ENCODE measurements at places on chromosomes 5 and 9.

DNA sequence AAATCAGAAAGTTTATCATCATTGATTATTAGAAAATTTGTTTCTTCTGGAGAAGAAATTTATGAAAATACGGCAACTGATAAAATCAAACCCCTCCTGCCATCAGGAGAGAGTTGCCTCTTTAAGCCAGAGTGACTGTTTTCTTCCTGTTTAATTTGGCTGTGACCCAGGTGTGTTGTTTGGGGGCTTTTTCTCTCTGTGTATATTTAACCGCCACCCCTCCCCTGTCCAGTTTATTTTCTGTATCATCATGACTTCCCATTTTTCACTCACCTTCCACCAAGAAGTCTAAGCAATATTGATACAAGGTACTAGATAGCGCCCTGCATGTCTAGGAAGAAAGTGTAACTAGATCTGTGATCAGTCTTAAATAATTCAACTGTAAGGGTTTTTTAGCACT is 50.1 kb downstream of the FAM78A start:
- H3K4me1 ChIP-seq: no peaks in the 10 kb centered on the region
- no peak overlapping the region for H3K27ac ChIP-seq
- H3K4me3 ChIP-seq: no peak overlapping the region

DNA sequence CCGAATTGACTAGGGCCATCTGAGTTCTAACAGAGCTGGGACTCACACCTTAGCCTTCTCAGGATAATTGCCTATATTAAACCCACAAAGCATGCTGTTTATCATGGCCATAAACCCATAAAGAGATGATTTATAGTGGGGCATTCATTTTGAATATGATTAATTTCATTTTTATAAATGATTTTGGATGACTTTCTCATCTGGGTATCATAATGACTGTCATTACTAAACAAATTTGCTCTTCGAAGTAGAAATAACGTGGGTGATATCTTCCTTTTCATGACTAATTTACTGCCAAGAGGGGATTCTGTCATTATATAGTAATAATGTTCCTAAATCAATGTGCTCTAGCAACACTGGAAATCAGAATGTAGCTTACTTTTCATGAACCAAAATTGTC is 498.2 kb downstream of the CDH12 start:
- H3K4me1 ChIP-seq: no peaks in the 10 kb centered on the region
- DNase-seq: no peak
- no peak overlapping the region for H3K4me3 ChIP-seq
- no peaks in the 10 kb centered on the region for H3K27me3 ChIP-seq
- no peaks in the 10 kb centered on the region for H3K36me3 ChIP-seq

DNA sequence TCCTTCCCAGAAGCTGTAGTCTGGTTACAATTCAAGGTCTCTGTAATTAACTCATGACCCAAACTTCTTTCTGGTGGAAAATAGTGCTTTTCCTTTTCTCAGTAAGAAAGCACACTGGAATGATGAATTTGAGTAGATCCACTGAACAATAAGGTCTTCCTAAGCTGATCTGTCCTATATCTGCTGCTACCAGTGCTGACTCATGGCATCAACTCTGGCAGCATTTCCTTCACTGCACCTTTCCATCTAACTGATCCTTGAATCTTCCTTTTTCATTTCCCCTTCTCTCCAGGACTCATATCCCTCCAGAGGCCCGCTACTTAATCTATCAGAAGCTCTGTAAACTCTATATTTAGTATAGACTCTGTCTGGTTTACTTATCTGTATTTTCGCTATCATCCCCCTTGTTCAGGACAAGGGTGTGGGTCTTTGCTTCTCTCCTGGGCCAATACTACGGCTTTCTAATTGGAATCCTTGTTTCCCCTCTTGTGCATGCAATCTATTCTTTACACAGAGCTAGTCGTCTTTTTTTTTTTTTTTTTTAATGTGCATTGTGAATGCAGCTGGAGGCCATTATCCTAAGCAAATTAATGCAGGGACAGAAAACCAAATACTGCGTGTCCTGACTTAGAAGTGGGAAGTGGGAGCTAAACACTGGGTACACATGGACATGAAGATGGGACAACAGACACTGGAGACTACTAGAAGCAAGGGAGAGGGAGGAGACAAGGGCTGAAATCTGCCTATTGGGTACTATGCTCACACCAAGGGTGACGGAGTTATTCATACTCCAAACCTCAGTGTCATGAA is 192.2 kb upstream of the RPS23 start:
- H3K27me3 ChIP-seq: no peaks in the 10 kb centered on the region
- no peaks in the 10 kb centered on the region for H3K4me1 ChIP-seq
- DNase-seq: no peak

DNA sequence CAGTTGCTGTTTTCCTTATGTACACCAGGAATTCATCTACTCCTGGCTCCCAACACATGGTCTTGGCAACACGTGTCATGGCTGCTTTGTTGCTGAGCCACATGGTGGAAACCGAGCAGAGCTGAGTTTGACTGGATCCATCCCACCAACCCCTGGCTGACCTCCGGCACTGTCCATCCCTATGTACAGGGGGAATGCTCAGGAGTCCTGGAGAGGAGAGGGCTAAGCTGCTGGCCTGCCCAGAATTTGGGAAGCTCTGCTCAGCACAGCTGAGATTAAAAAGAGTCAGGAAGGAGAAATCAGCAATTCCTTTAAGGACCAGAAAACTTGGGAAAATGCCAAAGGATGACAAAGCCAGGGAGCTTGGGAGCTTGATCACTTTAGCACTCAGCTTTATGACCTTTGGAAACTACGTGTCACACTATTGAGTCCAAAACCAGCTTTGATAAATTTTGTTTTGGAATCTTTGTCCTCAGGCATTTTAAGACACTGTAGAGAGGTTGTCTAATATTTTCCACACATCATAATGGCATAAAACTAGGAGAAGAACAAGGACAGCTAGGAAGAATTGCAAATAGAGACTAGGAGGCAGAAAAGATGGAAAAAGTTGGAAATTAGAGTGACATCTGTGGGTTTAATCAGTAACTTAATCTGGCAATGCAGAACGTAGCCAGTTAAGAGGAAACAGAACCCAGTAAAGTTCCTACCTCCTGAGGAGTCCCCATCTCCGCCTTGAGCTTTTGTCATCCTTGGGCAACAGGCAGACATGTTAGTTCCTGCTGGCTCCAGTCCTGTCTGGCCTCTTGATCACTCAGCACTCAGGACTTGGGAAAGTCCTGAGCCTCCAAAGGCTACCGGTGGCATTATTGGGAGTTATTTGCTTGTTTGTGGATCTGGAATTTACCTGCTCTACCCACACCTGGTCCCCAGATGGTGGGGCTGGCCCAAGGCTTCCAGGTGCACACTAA is 62.5 kb upstream of the PLPP1 start:
- peaks cover 13% of the 10 kb centered on the region for H3K4me1 ChIP-seq
- no peaks in the 10 kb centered on the region for H3K36me3 ChIP-seq
- no peak overlapping the region for H3K4me3 ChIP-seq
- no peaks in the 10 kb centered on the region for H3K27me3 ChIP-seq
- no peak overlapping the region for H3K27ac ChIP-seq

- no peaks in the 10 kb centered on the region for H3K27me3 ChIP-seq
- peak; percentile 58 for DNase-seq
- H3K27ac ChIP-seq: no peak overlapping the region
- H3K4me3 ChIP-seq: no peak overlapping the region
- H3K4me1 ChIP-seq: peaks cover 27% of the 10 kb centered on the region
- no peaks in the 10 kb centered on the region for H3K36me3 ChIP-seq
Measured at GRCh38 chr9:105405514-105406131, 42.2 kb upstream of the FSD1L start.

GRCh38 chr9:119689879-119690278 is 320.6 kb upstream of the BRINP1 start:
- H3K36me3 ChIP-seq: no peaks in the 10 kb centered on the region
- no peak overlapping the region for H3K4me3 ChIP-seq
- H3K27ac ChIP-seq: no peak overlapping the region
- H3K27me3 ChIP-seq: no peaks in the 10 kb centered on the region
- no peaks in the 10 kb centered on the region for H3K4me1 ChIP-seq
- no peak for DNase-seq

GRCh38 chr5:53358794-53359193 is 121.6 kb upstream of the FST start:
- no peak overlapping the region for H3K27ac ChIP-seq
- no peak overlapping the region for H3K4me3 ChIP-seq
- no peaks in the 10 kb centered on the region for H3K27me3 ChIP-seq
- no peaks in the 10 kb centered on the region for H3K4me1 ChIP-seq
- H3K36me3 ChIP-seq: no peaks in the 10 kb centered on the region

- peaks cover 18% of the 10 kb centered on the region for H3K4me1 ChIP-seq
- H3K36me3 ChIP-seq: no peaks in the 10 kb centered on the region
- DNase-seq: no peak
- no peak overlapping the region for H3K4me3 ChIP-seq
- H3K27ac ChIP-seq: no peak overlapping the region
- H3K27me3 ChIP-seq: no peaks in the 10 kb centered on the region
Measured at GRCh38 chr5:132298298-132299212, 4.4 kb downstream of the SLC22A4 start.

DNA sequence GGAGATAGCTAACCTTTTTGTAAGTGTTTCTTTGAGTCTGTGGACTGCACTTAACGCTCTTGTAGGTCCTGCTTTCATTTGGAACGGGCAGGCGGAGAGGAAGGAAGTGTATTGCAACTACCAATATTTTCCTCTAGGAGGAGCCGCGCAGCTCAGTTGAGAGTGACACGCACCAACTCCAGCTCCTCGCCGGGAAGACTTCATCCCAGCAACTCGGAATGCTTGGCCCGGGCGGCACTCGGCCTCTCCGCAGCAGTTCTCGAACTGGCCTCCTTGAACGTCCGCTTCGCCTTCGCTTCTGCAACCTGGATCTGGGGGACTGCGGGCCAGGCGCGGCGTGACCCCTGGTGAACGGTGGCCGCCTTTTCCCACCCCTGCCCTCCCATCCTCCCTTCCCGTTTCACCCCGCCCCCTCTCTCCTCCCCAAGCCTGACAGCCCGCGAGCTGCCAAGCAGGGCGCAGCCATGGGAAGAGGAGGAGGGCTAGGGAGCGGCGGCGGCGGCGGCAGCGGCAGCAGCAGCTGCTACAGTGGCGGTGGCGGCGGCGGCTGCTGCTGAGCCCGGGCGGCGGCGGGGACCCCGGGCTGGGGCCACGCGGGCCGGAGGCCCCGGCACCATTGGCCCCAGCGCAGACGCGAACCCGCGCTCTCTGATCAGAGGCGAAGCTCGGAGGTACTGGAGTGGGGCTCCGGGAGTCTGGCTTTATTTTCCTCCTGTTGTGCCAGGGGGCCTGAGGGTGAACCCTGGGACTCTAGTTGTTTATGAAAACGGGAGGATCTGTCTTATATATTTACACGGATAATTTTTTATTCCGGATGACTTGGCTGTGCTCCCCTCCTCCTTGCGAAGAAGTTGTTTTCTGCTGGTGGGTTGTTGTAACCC is at the start of gene GHR:
TSS of gene GHR (plus strand) at position 155 of the 881 bp plus-strand sequence. CDS start 142,436 bp downstream, outside the sequence.
- peaks cover 15% of the 10 kb centered on the region for H3K4me1 ChIP-seq
- peaks cover 5% of the 10 kb centered on the region for H3K27me3 ChIP-seq
- no peaks in the 10 kb centered on the region for H3K36me3 ChIP-seq

GRCh38 chr9:27379311-27380251 is 82.6 kb upstream of the EQTN start:
- no peak overlapping the region for H3K27ac ChIP-seq
- H3K36me3 ChIP-seq: no peaks in the 10 kb centered on the region
- no peak overlapping the region for H3K4me3 ChIP-seq
- H3K4me1 ChIP-seq: peaks cover 3% of the 10 kb centered on the region

GRCh38 chr9:133359399-133360175 is 3.2 kb downstream of the SURF2 start:
- DNase-seq: no peak
- H3K36me3 ChIP-seq: peaks cover 21% of the 10 kb centered on the region
- no peak overlapping the region for H3K27ac ChIP-seq
- no peaks in the 10 kb centered on the region for H3K27me3 ChIP-seq

DNA sequence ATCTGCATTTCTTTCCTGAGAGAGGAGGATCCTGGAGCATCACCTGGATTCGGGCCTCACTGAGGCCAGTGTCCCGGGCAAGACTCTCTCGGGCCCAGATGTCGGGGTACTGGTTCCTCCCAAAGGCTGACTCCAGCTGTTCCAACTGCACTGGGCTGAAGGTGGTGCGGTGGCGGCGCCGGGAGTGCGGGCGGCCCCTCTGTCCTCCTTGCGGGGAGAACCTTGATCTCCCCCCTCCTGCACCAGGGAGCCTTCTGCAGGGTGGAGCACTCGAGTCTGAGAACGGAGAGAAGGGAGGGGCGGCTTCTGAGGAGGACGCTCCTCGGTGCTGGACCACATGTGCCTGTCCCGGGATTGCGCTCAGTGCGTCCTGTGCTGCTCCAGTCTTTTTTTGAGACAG is 2.0 kb downstream of the PROP1 start:
- DNase-seq: no peak
- no peak overlapping the region for H3K27ac ChIP-seq
- H3K36me3 ChIP-seq: no peaks in the 10 kb centered on the region
- no peaks in the 10 kb centered on the region for H3K4me1 ChIP-seq

- no peaks in the 10 kb centered on the region for H3K4me1 ChIP-seq
- no peak overlapping the region for H3K27ac ChIP-seq
- no peak overlapping the region for H3K4me3 ChIP-seq
Measured at GRCh38 chr5:134255418-134256150, 29.7 kb upstream of the PPP2CA start.

- no peak overlapping the region for H3K27ac ChIP-seq
- H3K4me3 ChIP-seq: no peak overlapping the region
- no peak for DNase-seq
- no peaks in the 10 kb centered on the region for H3K27me3 ChIP-seq
- H3K4me1 ChIP-seq: no peaks in the 10 kb centered on the region
Measured at GRCh38 chr5:103646698-103647614, 84.4 kb upstream of the NUDT12 start.

- H3K27me3 ChIP-seq: no peaks in the 10 kb centered on the region
- H3K27ac ChIP-seq: no peak overlapping the region
- no peaks in the 10 kb centered on the region for H3K36me3 ChIP-seq
- no peak overlapping the region for H3K4me3 ChIP-seq
- H3K4me1 ChIP-seq: no peaks in the 10 kb centered on the region
Measured at GRCh38 chr9:22241611-22242010, 205.0 kb upstream of the DMRTA1 start.

GRCh38 chr9:134593286-134594077 is 48.1 kb upstream of the COL5A1 start:
- no peaks in the 10 kb centered on the region for H3K27me3 ChIP-seq
- H3K27ac ChIP-seq: no peak overlapping the region
- H3K36me3 ChIP-seq: no peaks in the 10 kb centered on the region
- H3K4me1 ChIP-seq: no peaks in the 10 kb centered on the region
- no peak for DNase-seq

DNA sequence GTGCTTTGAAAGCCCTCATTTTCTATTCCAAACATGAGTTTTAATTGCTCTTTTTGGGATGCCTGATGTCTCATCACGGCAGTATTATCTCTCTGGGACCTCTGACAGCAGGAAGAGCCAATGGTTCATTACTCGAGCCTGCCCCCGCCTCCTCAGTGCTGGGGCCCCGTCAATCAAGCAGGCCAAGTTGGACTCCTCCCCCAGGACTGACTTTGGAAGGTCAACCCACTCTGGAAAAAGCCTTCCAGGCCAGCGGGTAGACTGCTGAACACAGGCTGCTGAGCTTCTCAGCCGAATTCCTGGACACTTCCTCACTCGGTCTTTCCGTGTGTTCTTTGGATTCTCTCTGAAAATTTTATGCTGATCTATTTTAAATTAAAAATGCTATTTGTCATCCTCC is 9.5 kb upstream of the BARHL1 start:
- DNase-seq: no peak
- H3K27me3 ChIP-seq: peaks cover 64% of the 10 kb centered on the region
- no peak overlapping the region for H3K27ac ChIP-seq
- no peaks in the 10 kb centered on the region for H3K36me3 ChIP-seq
